Cardiac septum (tissue), 1 donor: ENCODE measurements at places on chromosomes 13 and 19. TPM values are rescaled to one million over a fixed set of nuclear protein-coding genes. Genes with fewer than 3 reads are reported as not detected.

The ZNF554 gene
- 5.6 TPM for total RNA-seq

GRCh38 chr19:10660346-10660745, 6.2 kb downstream of the ILF3 start:
- DNase-seq = no peak

DNA sequence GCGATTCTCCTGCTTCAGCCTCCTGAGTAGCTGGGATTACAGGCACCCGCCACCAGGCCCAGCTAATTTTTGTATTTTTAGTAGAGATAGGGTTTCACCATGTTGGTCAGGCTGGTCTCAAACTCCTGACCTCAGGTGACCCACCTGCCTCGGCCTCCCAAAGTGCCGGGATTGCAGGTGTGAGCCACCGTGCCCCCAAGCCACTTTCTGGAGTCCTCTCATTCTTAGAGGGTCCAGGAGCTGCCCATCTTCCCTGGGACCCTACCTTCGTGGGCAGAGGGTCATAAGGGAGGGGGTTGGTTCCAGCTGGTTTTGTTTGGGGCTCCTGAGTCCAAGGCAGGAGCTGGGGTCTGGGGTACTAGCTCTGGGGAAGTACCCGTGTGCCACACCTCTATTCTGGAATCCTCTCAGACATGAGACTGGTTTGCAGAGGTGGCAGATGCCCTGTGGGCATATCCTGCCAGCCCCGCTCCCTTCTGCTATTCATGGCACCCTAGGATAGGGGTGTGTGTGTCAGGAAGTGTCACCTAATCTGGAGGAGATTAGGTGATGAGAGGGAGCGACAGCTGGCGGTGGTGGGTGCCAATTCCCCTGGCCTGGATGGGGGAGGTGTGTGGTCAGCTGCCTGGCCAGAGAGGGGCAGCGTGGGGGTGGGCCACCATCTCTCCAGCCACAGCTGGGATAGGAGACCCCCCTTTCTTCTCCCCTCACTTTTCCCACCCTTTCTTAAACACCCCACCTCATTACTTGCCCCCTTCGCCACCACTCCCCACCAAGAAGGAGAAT, 2.1 kb downstream of the PRMT1 start:
- DNase-seq = no peak

The FUT2 gene
- not detected for total RNA-seq

The GPR4 gene
- total RNA-seq = 6.9 TPM
